Activated CD4-positive, CD25-positive, alpha-beta regulatory T cell treated with anti-CD3 and anti-CD28 coated beads, Interleukin-2, amount 50 U/mL, for 72 hours (primary cell): ENCODE measurements at places on chromosomes 5 and 9.

DNA sequence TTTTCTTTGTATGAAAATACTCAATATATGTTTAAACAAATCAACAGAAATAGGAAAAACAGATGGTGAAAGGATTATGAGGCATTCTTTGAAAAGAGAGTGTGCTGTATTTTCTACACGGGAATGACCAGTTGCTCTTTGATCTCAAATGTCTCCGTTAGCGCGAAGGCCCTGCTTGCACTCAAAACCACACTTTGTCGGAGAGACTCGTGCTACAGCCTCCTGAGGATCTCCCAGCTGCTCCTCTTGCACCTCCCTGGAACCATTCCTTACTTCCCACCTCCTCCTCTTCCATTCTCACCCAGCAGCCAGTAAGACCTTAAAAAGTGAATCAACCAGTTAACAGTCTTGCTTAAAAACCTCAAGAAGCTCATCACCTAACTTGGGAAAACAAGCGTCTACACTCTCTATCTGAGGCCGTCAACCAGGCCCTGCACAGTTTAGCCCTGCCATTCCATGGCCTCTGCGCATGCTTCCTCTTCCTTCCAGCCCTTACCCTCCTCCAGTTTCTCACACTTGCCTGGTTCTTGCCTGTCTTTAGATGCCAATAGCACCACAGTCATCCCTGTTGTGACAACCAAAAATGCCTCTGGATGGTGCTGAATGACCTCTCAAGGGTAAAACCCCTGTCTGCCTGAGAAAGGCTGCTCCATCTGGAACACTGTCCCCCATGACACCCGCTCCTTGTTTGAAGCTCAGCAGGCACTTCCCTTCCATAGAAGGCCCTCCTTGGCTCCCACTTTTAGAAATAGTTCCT lies 594.7 kb upstream of the WWC1 start:
- DNase-seq: no peak

- no peak for DNase-seq
Measured at GRCh38 chr5:142794537-142794936, 24.4 kb downstream of the ARHGAP26 start.

GRCh38 chr5:62288118-62288517 lies 17.9 kb upstream of the KIF2A start:
- no peak for DNase-seq

- no peak for DNase-seq
Measured at GRCh38 chr5:136062366-136063274, 33.8 kb downstream of the TGFBI start.

- no peak for DNase-seq
Measured at GRCh38 chr5:99032234-99033013, 103.6 kb upstream of the CHD1 start.

DNA sequence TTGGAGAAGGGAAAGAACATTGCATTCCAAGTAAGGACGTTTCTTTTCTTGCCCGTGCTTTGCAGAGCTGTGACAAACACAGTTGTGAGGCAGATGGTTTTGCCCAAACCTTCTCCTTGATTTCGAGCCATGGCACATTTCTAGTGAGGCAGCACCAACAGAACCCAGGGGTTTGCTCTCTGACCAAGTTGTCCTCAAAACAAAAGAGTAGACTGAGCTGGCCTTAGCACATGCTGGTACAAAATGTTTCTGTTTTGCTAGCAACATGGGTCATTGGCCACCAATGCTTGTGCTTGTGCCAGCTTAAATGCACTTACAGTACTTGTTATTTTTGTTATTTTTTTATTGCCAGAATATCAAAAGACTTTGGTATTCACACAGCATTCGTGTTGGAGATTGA lies 328.8 kb downstream of the GADD45G start:
- DNase-seq: no peak

GRCh38 chr5:59115345-59115744 lies 532.5 kb downstream of the RAB3C start:
- no peak for DNase-seq

DNA sequence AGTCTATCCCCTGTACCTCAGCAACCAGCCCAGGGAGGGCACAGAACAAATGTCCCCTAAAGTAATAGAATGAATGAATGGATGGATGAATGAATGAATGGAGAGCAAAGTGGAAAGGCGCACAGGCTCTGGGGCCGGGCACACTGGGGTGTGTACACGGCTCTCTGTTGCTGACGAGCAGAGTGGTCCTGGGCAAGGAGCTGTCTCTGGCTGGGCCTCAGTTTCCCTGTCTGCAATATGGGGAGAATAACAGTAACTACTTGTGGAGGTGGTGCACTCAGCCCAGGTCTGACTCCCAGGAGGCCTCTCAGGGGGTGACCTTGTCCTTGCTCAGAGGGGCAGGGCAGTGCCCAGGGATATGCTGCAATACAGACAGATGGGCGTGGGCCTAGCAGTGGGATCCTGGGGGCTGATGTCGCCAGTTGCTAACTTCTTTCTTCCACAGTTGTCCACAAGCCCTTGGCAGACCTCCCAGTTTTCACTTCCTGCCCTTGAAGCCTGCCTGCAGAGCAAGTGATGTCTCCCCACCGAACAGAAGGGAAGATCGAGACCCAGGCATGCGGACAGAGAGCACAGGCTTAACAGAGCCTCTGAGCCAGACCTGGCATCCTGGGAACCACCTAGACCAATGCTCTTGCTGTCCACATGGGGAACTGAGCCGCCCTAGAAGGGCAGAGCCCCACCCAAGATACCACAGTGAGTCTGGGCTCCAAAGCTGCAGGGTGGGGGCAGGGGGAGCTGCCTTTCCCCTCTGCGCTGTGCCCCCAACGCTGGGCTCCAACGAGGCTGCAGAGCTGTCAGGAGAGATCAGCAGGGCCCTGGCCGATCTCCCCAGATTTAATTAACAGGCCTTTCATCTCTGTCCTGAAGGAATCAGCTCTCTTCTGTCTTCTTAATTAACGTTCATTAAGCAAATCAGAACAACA lies 13.6 kb upstream of the LAMC3 start:
- DNase-seq: no peak

- no peak for DNase-seq
Measured at GRCh38 chr9:19030899-19031298, 2.1 kb downstream of the SAXO1 start.

DNA sequence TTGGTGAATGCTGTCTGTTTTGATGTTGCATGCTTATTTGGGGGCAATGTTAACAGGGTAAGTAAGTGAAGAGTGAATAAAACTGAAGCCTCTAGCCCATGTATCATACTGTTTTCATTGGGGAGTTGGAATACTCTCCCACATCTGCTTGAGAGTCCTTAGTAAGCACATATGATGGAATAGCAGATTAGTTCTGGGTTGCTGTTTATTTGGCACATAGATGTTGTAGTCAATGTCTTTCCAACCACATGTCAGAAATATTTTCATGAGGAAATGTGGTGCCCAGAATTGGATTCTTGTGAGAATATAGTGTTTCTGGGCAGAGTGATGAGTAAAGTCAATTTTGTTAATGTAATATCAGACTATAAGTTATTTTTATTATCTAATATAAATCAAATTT lies 611.7 kb upstream of the FTMT start:
- DNase-seq: no peak

DNA sequence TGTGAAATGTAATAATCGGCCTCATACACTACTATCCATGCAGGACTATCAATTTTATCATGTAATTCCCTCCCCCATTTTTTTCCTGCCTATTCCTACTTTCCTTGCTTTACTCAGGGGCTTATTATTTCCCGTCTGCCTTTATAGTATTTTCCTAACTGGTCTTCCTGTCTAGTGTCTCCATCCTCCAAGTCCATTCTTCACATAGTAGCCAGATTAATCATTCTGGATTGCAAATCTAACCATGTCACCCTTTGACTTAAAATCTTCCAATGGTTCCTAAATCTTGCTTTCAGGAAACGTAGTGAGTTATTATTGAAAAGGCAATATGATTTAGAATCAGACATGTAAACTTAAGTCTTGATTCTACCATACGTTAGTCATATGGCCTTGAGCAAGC lies 307.4 kb upstream of the HAPLN1 start:
- DNase-seq: no peak

- DNase-seq: no peak
Measured at GRCh38 chr5:77972469-77973252, 196.5 kb upstream of the TBCA start.

DNA sequence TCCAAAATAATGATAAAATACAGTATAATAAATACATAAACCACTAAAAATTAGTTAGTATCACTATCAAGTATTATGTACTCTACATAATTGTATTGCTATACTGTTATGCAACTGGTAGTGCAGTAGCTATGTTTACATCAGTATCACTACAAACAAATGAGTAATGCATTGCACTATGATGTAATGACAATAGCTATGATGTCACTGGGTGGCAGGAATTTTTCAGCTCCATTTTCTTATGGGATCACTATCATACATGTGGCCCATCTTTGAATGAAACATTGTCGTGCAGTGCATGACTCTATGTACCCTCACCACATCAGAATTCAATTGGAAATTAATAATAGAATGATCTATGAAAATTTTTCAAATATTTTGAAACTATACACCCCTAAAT lies 201.3 kb downstream of the MPDZ start:
- no peak for DNase-seq

DNA sequence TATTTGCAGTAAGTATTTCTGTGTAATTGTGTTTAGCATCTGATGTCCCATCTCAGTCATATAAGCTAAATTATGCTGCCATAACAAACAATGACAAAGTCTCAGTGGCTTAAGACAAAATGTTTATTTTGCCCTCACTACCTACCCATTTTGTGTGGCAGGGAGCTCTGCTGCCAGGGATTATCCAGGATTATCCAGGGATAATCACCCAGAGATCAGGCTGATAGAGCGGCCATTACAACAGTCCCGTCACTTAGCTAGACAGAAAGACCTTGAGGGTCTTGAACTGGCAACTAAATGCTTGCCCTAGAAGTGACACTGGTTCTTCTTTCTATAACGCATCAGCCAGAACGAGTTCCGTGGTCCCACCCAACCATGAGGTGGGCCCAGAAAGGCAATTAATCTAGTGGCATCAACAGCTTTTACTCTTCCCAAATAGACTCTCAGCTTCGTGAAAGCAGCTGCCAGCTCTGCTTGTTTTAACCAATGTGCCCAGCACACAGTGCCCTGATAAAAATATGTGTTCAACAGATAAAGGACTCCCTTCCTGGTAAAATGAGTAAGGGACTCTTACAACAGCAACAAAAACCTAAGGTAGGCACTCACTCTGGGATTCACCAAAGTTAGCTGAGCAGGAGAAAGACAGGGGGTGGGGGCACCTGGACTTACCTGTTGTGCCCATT lies 22.8 kb downstream of the CCDC69 start:
- peak; percentile 7 for DNase-seq

DNA sequence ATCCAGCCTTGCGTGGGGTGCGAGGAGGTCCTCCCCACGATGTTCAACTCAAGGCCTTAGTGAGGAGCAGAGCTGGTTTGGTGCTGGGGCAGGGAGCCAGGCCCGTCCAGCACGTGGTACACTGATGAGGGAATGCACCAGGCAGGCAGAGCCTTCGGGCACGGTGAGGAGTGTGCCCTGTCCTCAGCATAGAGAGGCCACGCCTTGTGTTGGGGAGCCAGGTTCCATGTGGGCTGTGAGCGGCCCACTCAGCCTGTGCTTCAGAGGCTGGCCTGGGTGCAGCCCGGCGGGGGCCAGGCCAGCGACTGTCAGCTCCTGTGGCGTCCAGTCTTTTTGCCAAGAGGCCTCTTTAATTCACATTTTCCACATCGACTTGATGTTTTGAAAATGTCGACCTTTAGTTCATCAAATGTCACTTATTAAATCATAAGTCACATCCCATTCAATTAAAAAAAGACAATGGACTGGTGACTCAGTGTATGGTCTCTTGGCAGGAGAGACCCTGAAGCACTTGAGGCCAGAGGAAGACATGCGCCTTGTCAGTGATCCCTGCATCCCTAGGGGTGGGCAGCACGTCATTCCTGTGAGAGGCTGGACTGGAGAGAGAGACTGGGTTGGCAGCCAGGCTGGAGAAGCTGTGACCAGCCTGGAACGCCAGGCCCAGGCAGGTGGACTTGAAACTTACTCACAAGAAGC lies 21.7 kb downstream of the ERGIC1 start:
- no peak for DNase-seq
